ENCODE measurements at places on chromosomes 7 and 10.

GRCh38 chr7:152140067-152140466, 114.6 kb downstream of the GALNT11 start:
- no peak for DNase-seq

- DNase-seq: no peak
Measured at GRCh38 chr10:128050936-128051335, 75.3 kb downstream of the MKI67 start.

- no peak for DNase-seq
Measured at GRCh38 chr7:69898189-69898588, 299.9 kb downstream of the AUTS2 start.

- no peak for DNase-seq
Measured at GRCh38 chr10:68725016-68725415, 4.0 kb downstream of the CCAR1 start.

DNA sequence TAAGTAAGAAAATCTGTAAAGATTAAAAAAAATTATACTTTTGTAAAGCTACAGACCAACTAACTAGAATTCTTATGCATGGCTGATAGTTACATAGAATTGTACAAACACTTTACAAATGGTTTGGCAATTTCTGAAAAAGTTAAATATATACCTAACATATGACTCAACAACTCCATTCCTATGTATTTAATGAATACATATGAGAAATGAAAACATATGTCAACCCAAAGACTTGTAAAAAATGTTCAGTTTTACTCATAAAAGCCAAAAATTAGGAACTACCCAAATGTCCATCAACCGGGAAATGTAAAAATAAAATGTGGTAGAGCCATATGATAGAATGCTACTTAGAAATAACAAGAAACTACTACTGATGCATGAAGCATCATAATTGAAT, 152.6 kb upstream of the NRG3 start:
- DNase-seq: no peak

DNA sequence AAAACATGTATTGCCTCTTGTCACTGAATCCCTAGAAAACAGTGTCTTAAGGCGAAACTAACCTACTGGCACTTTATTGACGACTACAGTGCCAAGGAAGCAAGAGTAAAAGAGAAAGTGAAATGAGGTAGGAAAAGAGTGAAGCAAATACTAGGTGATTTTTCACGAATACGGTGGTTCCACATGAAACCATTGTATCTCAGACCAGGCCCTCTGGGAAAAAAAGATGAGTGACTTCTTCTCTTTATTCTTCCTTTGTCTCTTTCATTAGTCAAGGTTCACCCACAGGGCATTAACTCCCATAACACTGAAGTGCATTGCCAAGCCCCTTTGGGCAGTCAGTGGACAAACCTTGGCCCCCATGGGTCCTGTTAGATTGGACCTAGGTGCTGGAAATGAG, 16.2 kb upstream of the MACC1 start:
- no peak for DNase-seq

GRCh38 chr7:75691793-75692543, 46.8 kb downstream of the HIP1 start:
- no peak for DNase-seq

DNA sequence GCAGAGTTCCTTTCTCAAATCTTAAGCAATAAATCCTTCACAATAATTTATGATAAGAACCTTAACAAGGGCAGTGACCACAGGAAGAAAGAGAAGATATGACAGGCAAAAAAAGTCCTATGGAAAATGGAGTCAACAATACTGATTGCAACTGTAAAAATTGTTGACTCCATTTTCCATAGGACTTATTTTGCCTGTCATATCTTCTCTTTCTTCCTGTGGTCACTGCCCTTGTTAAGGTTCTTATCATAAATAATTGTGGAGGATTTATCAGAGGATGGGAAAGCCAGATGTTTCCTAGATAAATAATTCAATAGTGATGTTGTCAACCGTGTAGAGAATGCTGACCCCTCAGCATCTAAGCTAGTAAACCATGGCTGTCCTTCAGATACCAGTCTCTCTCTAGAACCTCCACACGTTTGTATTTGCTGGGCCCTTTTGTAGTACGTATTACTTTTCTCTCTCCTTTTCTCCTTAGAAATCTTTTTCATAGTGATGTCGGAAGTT, 172.6 kb upstream of the BET1 start:
- no peak for DNase-seq

GRCh38 chr10:131831561-131831960, 69.2 kb upstream of the PPP2R2D start:
- DNase-seq: no peak

DNA sequence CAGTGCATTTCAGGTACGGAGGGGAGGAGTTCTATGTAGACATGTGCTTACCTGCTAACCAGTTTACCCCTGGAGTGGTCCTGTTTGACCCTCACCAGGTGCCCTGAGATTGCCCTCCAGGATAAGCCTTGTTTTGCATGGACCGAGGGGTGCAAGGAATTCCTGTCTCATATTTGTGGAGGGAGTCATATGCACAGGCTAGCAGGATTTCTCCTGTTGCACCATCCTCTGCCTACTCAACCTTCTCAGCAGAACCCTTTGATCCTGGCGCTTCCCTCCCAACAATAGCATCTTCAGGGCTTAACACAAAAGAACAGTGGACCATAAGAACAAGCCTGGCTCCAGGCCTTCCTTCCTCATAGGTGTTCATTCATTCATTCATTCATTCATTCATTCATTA, 7.2 kb downstream of the TRPV6 start:
- no peak for DNase-seq

GRCh38 chr7:113872981-113873380, 45.8 kb downstream of the PPP1R3A start:
- no peak for DNase-seq

- no peak for DNase-seq
Measured at GRCh38 chr10:100882671-100883311, 30.0 kb upstream of the SLF2 start.

GRCh38 chr7:24366876-24367275, 82.9 kb downstream of the NPY start:
- DNase-seq: no peak

DNA sequence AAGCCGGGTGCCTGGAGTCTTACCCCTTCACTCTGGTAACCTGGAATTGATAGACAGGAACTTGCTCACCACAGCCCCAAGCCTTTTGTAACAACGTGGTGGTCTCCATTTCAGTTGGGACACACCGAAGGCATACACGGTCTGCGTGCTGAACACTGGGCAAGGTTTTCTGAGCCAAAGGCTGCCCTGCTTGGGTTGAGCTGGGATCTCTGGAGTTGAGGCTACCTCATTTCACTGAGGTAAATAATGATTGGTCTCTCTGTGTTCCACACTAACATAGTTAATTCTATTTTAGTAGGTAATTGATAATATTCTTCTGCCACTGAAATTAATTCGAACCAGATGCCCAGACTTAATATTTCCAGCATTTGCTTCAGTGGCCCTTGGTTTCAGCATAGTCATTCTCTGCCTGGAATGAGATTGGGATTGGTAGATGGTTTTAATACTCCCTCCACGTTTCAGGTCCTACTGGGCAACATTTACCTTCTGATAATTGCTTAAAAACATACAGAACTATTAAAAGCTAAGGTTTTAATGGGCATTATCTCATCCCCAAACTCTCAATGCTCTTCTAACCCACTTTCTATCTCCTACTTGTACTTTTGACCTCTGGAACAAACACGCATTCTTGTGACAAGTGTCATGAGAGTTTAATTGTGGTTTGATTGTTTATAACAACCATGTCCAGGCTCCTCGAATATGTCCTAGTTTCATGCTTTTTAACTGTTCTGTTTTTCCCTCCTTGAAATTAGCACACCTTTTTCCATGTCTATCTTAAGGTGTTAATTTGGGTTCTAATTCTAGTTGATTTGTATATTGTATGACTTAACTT, 202.3 kb upstream of the KLF6 start:
- no peak for DNase-seq

GRCh38 chr10:74932648-74933047, 106.2 kb downstream of the KAT6B start:
- no peak for DNase-seq

GRCh38 chr10:128573281-128573845, 447.1 kb upstream of the MKI67 start:
- no peak for DNase-seq

DNA sequence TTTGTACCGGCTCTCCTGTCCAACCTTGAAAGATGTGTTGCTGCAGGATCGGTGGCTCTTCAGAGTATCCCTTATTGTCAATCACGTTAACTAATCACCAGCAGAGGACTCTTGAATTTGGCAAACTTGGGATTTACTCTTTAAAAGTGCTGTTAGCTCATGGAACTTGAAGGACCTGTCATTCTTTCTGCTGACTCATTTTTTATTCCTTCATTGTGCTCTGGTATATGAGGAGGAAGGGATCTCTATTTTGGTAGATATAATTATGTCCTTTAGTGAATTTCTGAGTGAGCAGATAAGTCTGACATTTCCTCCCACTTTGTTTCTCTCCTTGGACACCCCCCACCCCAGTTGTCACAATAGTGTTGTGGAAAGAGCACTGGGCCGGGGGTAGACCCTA, 175.1 kb upstream of the HDAC9 start:
- no peak for DNase-seq

DNA sequence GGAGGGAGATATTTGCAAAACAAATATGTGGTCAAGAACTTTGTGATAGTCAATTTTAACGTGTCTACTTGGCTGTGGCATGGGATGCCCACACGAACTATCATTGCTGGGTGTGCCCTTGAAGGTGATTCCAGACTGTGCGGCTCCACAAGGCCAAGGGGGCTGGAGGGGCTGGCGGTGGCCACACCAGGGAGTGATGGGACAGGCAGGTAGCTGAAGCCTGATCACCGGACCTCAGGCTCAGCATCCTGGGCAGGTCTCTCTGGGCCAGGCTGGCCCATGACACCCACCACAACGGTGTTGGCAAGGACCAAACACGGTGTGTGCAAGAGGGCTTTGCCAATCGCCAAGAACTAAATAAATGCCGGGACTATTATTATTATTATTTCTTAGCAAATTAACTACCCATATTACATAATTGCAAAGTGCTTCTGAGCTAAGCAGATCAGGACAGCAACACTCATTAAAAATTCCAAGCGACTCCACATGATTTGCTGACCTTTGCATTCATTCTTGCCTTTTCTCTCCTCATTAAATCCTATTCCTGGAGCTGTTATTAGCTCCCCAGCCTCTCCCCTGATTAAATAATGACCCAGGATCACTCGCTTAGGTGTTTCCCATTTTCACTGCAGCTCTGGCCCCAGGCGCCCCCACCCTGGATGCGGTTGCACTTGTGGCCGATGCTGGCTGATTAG, 35.4 kb upstream of the PPP2R2D start:
- DNase-seq: no peak

DNA sequence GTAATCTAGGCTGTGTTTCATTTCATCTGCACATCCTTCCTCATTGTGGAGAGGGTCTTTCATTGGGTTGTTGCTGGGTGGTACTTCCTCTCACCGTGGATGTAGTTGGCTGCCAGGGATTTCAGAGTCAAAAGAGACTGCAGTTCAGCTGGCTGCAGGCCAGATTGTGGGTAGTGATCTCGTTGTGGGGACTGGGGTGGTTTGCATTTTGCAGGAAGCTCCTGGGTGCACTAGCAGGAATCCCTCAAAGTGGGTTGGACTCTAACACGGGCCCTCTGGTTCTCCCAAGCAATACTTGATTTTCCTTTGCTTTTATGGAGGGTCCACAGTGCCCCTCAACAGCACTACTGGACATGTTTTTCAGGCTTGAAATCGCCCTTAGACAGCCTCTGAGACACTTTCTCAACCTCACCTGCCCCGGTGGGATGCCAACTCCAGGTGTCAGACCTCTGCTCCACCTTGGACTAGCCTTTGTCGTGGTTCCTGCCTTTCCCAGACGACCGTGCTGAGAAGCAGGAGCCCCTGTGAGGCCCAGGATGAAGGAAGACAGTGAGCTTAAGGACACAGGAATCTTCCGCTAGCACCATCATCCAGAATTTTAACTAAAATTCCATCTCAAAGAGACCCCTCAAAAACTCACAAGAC, 23.9 kb upstream of the ZNF273 start:
- DNase-seq: no peak

DNA sequence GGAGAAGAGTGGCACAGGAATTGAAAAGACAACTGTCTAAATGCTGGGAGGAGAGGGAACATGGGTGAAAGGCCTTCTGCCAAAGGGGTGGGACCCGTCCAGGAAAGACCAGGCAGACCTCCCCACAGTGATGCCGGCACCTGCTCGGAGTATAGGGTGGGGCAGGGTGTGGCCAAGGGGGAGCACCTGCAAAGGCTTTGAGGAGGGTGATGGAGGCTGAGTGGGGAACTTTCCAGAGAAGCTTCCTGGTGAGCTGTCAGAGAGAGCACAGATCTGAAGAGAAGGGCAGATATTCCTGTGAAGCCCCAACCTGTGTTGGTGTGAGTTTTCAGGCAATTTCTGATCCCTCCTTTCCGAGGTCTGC, 263.4 kb upstream of the GRB10 start:
- no peak for DNase-seq

DNA sequence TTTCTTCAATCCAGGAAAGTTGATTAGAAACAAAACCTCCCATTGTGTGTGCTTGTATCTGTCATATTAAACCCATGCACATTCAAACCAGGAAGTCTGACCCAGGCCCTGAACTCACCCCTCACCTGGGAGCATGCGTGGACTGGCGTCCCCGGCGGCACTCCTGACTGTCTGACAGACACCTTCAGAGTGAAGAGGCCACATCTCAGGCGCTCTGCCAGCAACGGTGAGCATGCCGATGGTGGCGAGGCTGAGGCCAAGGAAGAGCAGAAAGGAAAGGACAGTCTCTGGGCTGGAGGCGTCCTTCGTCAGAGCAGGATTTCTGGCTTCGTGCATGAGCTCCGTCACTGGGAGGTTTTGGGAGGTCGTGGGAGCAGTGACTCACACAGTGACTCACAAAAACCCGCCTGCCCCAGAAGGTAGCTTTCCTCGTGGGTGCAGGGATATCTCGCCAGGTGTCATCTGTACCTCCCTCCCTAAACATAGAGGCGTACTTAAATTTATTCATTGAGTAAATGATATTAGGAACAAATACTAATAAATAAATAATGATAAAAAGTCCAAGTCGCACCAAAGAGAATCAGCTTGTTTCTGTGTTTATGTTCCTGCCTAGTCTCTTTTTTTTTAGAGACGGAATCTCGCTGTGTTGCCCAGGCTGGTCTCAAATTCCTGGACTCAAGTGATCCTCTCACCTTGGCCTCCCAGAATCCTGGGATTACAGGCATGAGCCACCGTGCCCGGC, 13.5 kb downstream of the IQCE start:
- no peak for DNase-seq

GRCh38 chr7:88465600-88465999, 158.9 kb upstream of the STEAP4 start:
- no peak for DNase-seq

- no peak for DNase-seq
Measured at GRCh38 chr10:50936335-50936734, 50.9 kb upstream of the A1CF start.

GRCh38 chr10:76523791-76524351, 1092.4 kb downstream of the LRMDA start:
- no peak for DNase-seq

Measured in stimulated activated CD4-positive, alpha-beta T cell treated with anti-CD3 and anti-CD28 coated beads, TNF-alpha, amount 100 ng/mL, for 48 hours (primary cell).